A549 treated with AZD2906 at 1 μM for 4 hours (cell line): ENCODE measurements at places on chromosomes 5 and 9. TPM values are rescaled to one million over a fixed set of nuclear protein-coding genes. Genes with fewer than 3 reads are reported as not detected.

The RASGRF2 gene
- total RNA-seq: 1.0 to 1.5 TPM (median 1.2 TPM) in 5 replicates

The FCN1 gene
- not detected in 5 replicates for total RNA-seq

The EQTN gene
- 0.16 to 0.20 TPM in 2 of 5 replicates, not detected in the others for total RNA-seq

The FOXI1 gene
- not detected in 5 replicates for total RNA-seq

The SLC4A9 gene
- total RNA-seq: 0.02 to 0.03 TPM in 2 of 5 replicates, not detected in the others

The FRRS1L gene
- total RNA-seq: 0.15 to 0.27 TPM (median 0.27 TPM) in 5 replicates

The IGFBPL1 gene
- total RNA-seq: 2.1 to 2.9 TPM (median 2.4 TPM) in 5 replicates

The GRXCR2 gene
- total RNA-seq: not detected in 5 replicates

The WHRN gene
- 5.6 to 7.9 TPM (median 7.8 TPM) in 5 replicates for total RNA-seq

The ORM2 gene
- total RNA-seq: not detected in 5 replicates

The CNTFR gene
- 0.06 to 0.14 TPM (median 0.12 TPM) in 5 replicates for total RNA-seq

The CKS2 gene
- total RNA-seq: 345 to 373 TPM (median 358 TPM) in 5 replicates

The ARL14EPL gene
- total RNA-seq: 0.11 to 0.31 TPM (median 0.25 TPM) in 5 replicates

The RNF38 gene
- total RNA-seq: 8.1 to 9.7 TPM (median 9.3 TPM) in 5 replicates

The FGF1 gene
- total RNA-seq: 0.24 to 0.61 TPM (median 0.39 TPM) in 5 replicates

The GABRB2 gene
- total RNA-seq: not detected in 5 replicates

The CCDC183 gene
- 0.19 to 0.38 TPM (median 0.28 TPM) in 5 replicates for total RNA-seq

The C5orf58 gene
- total RNA-seq: not detected in 5 replicates

The NAIP gene
- 0.32 to 0.46 TPM (median 0.40 TPM) in 5 replicates for total RNA-seq

The CDX1 gene
- 0.06 to 0.07 TPM in 2 of 5 replicates, not detected in the others for total RNA-seq

The PCDHB3 gene
- total RNA-seq: 0.02 to 0.03 TPM (median 0.02 TPM) in 3 of 5 replicates, not detected in the others

The GDNF gene
- 0.03 to 0.07 TPM (median 0.05 TPM) in 4 of 5 replicates, not detected in the other for total RNA-seq

The GALNT12 gene
- 3.0 to 4.3 TPM (median 3.5 TPM) in 5 replicates for total RNA-seq

The STC2 gene
- total RNA-seq: 33.4 to 49.1 TPM (median 35.8 TPM) in 5 replicates

The GCNT1 gene
- 2.9 to 5.5 TPM (median 4.5 TPM) in 5 replicates for total RNA-seq

The SNAPC3 gene
- total RNA-seq: 14.6 to 18.9 TPM (median 18.6 TPM) in 5 replicates

The CACNA1B gene
- total RNA-seq: 0.02 to 0.06 TPM (median 0.03 TPM) in 5 replicates

The RAB3C gene
- total RNA-seq: not detected in 5 replicates

The SGCD gene
- 3.2 to 5.4 TPM (median 4.1 TPM) in 5 replicates for total RNA-seq

The GABBR2 gene
- total RNA-seq: 0.11 to 0.25 TPM (median 0.14 TPM) in 5 replicates

The HAND1 gene
- total RNA-seq: 0.39 to 0.83 TPM (median 0.45 TPM) in 5 replicates

The CDC42SE2 gene
- total RNA-seq: 33.3 to 45.5 TPM (median 37.3 TPM) in 5 replicates

The SIT1 gene
- total RNA-seq: 0.07 TPM in 1 of 5 replicates, not detected in the others

The PCDHGB2 gene
- 0.05 to 0.08 TPM (median 0.07 TPM) in 5 replicates for total RNA-seq

The EPB41L4A gene
- 2.5 to 3.4 TPM (median 3.3 TPM) in 5 replicates for total RNA-seq

The ANKRD20A1 gene
- 0.82 to 2.4 TPM (median 1.2 TPM) in 5 replicates for total RNA-seq

The ENTPD2 gene
- 2.9 to 6.2 TPM (median 5.7 TPM) in 5 replicates for total RNA-seq

The GRM6 gene
- not detected in 5 replicates for total RNA-seq

The ITGA2 gene
- total RNA-seq: 8.6 to 11.6 TPM (median 9.6 TPM) in 5 replicates

The SLC34A1 gene
- total RNA-seq: not detected in 5 replicates

The KCNV2 gene
- not detected in 5 replicates for total RNA-seq

The GKAP1 gene
- total RNA-seq: 4.0 to 5.0 TPM (median 4.2 TPM) in 5 replicates

The IL3 gene
- total RNA-seq: not detected in 5 replicates

The NUTM2G gene
- not detected in 5 replicates for total RNA-seq

The HTR4 gene
- not detected in 5 replicates for total RNA-seq

The KIF24 gene
- total RNA-seq: 2.9 to 3.5 TPM (median 3.2 TPM) in 5 replicates

The NIPBL gene
- 11.2 to 15.5 TPM (median 11.5 TPM) in 5 replicates for total RNA-seq

The CD180 gene
- total RNA-seq: not detected in 5 replicates

The IRX1 gene
- total RNA-seq: not detected in 5 replicates

The NR5A1 gene
- total RNA-seq: 0.07 to 0.20 TPM (median 0.17 TPM) in 5 replicates

The SH3TC2 gene
- total RNA-seq: 0.39 to 0.92 TPM (median 0.56 TPM) in 5 replicates

The CDH10 gene
- 0.05 to 0.20 TPM (median 0.08 TPM) in 5 replicates for total RNA-seq

The PDE6A gene
- total RNA-seq: 0.22 to 0.37 TPM (median 0.29 TPM) in 5 replicates
